ENCODE measurements at places on chromosomes 2 and 18.

DNA sequence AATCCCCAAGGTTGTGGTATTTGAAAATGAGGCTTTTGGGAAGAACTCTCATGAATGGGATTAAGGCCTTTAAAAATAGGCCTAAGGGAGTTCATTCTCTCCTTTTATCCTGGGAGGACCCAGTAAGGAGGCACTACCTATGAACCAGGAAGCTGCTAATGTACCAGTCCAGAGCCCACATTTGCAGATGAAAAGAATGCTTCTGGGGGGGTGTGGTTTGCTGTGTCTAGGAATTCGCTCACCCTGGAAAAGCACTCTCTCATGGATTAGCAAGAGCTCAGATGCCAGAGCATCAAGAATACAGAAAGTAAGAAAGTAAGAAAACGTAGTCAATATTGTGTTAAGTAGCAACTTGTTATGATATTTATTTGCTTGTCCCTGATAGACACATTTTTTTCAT lies 785.7 kb upstream of the GYPC start:
- DNase-seq = no peak

- DNase-seq = no peak
These were observed 863 bp downstream of the ECEL1 start for GRCh38 chr2:232486558-232487384.

DNA sequence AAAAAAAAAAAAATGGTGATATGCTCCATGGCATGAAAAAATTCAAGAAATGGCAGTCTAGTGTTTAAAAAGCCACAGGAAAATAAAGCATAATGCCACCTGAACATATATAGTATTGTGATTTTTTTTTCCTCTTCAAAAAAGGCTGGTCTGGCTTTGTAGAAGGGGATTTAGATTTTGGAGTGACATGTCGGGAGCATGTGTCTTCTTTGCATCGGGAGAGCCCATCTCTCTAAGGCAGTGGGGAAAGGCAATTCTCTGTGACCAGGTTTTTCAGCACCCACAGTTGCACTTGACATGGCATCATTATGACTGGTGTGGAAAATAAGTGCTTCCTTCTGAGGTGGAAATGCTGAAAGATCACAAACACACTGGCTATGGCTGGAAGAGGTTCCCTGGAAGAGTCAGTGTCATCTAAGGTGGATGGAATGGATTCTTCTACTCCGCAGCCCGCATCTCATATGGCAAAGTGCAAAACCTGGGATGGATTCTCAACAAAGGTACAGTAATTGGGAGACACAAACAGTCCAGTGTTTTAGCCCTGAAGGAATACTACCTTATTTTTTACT lies 172.5 kb downstream of the AGAP1 start:
- no peak for DNase-seq

- peak; percentile 88 for DNase-seq
These were observed at the start of gene MYL12A for GRCh38 chr18:3247240-3248061. TSS of gene MYL12A (plus strand) at chr18:3247801. CDS start at chr18:3253248, 5,447 bp downstream.

Measured in cortex of kidney (tissue), 1 donor.